Neural crest cell (in vitro differentiated cells): ENCODE measurements at places on chromosomes 11 and 22.

GRCh38 chr22:19903513-19903912, 38.1 kb upstream of the COMT start:
- no peak for DNase-seq

DNA sequence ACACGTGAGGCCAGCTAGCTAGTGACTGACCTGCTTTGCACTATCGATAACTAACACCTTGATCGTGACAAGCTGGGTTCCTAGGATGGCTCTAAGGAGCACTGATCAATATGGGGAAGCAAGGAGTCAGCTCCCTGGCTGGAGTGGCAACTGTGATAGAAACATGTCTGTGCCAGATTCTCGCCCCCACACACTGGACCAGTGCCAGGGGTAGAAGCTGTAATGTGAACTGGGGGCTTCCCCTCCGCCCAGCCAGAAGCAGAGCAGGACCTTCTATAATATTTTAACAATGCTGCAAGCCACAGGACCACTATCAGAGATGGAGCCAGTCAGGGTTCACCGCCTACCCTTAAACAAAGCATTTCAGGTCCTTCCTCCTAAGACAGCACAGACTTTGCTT, 96.5 kb downstream of the DSCAML1 start:
- DNase-seq, result no peak

DNA sequence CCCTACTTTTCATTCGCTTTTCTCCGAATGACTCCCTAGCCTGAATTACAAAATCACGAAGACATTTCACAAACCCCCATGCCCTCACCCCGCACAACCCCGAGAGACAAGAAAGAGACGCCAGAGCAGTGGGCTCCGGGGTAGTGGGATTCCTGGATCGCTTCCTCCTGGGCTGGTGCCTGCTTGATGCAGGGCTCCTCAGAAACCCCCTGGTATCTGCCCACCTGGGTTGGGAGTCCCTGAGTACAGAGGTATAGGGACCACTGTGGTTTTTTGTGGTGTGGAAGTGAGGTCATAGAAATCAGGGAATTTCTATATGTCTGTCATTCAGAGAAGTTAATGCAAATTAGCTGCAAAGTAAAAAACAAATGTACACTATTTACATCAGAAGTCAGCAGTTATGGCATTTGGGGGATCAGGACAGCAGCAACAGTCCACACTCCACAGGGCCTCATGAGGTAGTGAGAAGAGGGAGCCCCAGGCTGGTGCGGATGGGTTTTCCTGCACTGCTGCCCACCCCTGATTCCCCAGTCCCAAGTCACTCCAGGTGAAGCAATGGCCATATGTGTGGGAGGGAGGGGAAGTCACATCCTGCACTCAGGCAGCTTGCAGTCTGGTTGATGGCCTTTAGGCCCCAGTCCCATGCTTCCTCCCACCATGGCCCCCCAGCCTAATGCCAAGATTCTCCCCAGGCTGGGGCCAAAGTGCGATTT, 39.6 kb downstream of the BUD13 start:
- no peak for DNase-seq

- DNase-seq, result no peak
Observed at GRCh38 chr11:98979205-98979604, 41.5 kb upstream of the CNTN5 start.

DNA sequence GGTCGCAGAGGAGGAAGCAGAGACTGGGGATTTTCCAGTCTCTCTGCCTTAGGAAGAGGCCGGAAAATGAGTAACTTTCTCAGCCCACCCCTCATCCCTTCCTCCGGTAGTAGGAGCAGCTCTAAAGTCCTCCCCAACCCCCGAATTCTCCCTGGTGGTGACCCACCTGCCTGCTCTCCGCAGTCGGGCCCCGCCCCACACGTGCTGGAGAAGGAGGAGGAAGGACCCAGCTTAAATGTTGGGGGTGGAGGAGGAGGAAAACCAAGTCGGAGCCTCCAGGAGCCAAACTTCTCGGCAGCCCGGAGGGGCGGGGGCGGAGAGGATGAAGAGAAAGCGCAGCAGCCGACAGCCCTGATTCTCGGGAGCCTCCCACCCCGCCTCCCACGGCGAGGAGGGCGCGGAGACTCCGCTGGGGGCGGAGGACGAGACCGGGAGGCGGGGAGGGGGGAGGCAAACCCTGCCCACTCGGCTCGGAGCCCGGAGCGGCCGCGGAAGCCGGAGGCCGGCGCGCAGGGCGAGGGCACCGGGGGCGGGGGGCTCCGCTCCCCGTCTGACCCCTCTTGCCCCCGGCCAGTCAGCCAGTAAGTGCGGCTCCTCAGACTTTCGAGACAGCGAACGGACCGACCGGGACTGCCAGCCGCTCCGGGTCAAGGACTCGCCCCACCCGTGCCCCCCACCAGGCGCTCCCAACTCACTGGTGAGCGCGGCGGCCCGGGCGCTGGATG, at the start of gene TPBGL:
Gene TPBGL (plus strand): TSS at position 464 of the 725 bp plus-strand sequence. CDS start 276 bp downstream, outside the sequence.
- DNase-seq, result peak; percentile 21

GRCh38 chr11:125147280-125147679, 17.3 kb upstream of the PKNOX2 start:
- DNase-seq, result no peak

GRCh38 chr11:33211153-33211552, 46.0 kb upstream of the HIPK3 start:
- DNase-seq, result no peak

DNA sequence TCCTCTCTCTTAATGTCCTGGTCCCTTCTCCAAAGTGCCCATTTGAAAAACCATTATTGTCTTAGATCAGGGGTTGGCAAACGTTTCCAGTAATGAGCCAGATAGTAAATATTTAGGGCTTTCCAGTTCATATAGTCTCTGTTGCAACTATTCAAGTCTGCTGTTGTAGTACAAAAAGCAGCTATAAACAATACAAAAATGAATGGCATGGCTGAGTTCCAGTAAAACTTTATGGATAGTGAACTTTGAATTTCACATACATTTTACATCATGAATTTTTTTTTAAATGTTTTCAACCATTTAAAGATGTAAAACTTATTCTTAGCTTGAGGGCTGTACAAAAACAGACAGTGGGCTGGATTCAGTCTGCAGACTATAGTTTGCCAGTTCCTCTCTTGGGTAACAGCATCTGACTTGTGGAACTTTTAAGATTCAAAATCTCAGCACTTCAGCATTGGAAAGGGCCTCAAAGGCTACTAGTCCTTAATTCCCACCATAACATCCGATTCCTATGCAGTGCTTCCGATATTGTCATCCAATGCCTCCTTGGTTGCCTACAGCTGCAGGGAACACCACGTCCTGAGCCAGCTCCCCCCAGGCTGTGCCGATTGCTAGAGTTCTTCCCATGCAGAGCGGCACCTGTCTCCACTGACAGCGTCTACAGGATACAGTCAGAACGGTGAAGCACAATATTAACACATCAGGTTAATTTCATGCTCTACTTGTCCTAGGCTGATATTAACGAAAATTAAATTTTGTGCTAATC, 65.6 kb upstream of the E2F8 start:
- DNase-seq, result no peak
